ENCODE measurements at places on chromosomes 11 and 22. TPM values are rescaled to one million over a fixed set of nuclear protein-coding genes. Genes with fewer than 3 reads are reported as not detected.

The ETS1 gene
- total RNA-seq: 154 TPM

The ENTHD1 gene
- not detected for total RNA-seq

The DUSP8 gene
- total RNA-seq: 14.8 TPM

The ISX gene
- not detected for total RNA-seq

The APOA4 gene
- 15.0 TPM for total RNA-seq

The SAA2 gene
- total RNA-seq: 700 TPM

DNA sequence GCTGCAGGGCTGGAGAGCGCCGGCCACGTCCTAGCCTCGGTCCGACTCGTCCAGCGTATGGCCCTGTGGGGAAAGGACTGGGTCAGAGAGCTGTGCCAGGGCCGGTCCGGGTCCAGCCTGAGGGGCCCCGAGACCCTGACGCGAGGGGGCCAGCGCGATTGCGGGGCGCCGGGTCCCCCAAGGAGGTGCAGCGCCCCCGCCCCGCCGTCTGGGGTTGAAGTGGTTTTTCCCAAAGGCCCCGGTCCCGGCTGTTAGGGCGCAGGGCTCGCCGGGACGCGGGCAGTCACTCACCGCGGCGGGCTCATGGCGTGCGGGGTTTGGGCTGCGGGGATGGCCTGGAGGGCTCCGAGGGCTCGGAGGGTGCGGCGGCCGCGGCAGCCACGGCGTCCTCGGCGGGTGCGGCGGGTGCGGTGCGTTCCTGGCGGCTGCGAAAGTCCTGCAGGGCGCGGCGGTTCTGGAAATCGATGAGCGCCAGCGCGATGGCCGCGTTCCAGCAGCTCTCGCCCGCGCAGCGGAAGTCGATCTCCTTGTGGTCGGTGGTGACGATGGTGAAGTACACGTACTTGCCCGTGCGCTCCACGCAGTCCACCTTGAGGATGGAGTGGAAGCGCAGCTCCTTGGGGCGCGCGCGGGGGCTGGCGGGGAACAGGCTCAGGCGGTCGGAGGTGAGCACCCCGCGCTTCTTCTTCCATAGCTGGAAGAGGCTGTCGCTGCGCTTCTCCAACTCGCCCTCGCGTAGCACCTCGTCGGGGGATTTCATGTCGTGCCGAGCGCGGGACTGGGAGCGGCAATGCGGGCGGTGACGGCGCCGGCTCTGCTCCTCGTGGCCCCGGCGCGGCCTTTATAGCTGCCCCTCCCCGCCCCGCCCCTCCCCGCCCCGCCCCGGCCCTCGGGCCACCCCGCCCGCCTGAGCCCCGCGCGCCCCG, at the start of gene PHLDA2:
PHLDA2 (minus strand) TSS at position 816 of the 926 bp plus-strand sequence; CDS start at position 760, 56 bp downstream.
- no peak for DNase-seq

- no peak for DNase-seq
Observed at GRCh38 chr11:58641803-58642581, 19.5 kb downstream of the CNTF start.

- DNase-seq: no peak
Observed at GRCh38 chr11:27398400-27398770, 35.4 kb upstream of the CCDC34 start.

DNA sequence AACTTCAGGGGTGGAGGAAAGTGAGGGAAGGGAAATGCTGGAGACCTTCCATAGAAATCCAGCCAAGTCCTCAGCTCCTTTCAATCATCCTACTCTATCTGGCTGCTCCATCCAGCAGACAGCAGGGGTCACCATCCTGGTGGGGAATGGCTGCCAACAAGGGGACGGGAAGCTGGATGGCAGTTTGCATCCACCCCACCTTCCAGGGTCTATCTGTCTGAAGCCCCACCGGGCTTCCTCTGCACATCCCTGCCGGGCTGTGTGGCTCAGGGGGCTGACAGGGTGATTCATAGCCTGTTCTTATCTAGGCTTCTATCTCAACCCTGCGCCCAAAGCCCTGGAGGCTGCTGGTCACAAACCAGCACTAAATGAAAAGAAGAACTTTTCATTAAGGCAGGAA, 1.1 kb downstream of the SYTL2 start:
- DNase-seq: no peak

- DNase-seq: no peak
Observed at GRCh38 chr22:18994701-18995326, 58.7 kb upstream of the PRODH start.

DNA sequence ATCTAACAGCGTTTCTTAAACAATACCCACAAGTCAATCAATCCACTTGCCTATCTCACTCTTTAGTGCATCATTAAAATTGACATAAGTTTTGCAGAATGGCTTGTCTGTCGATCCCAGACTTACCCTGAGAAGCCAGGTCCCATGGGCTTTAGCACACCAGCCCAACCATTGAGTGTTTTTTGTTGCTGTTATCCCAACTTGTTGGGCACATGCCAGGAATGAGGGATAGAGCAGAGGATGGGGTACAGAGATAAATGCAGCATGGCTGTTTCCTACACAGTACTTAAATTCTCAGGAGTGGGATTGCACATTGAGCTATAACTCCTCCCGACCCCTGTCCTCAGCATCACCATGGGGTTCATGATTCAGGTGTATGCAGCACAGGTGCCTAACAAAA, 64.2 kb upstream of the RASSF10 start:
- no peak for DNase-seq

DNA sequence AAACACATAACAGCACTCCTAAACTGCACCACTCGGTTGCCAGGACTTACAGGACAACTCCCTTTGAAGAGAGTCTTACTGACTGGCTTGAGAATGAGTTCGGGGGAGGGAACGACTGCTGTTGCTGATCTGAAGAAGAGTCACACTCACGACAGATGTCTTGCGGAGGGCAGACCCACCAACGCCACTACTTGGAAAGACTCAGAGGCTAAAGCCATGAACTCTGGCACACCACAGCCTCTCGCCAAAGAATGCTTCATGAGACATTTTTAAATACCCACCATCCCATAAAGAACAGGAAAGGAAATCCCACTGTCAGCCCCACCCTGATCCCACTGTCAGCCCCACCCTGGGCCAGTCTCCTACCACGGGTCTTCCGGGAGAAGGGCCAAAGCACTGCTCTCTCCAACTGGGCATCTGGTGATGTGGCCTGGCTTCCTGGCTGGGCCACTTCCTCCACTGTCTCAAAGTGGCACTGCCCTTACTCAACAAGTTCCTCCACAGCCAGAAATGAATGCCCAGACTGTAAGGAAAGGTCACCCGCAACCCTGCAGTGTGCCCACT, 73.6 kb downstream of the MICAL3 start:
- DNase-seq: no peak

- no peak for DNase-seq
Observed at GRCh38 chr11:99449345-99449744, 428.6 kb downstream of the CNTN5 start.

GRCh38 chr22:37237371-37238268, 6.4 kb downstream of the RAC2 start:
- no peak for DNase-seq

GRCh38 chr11:107307991-107308390, 149.6 kb downstream of the CWF19L2 start:
- DNase-seq: no peak

GRCh38 chr11:84398017-84398626, 1112.0 kb upstream of the CCDC90B start:
- DNase-seq: no peak

GRCh38 chr11:17845431-17845881, 110.9 kb downstream of the KCNC1 start:
- no peak for DNase-seq

DNA sequence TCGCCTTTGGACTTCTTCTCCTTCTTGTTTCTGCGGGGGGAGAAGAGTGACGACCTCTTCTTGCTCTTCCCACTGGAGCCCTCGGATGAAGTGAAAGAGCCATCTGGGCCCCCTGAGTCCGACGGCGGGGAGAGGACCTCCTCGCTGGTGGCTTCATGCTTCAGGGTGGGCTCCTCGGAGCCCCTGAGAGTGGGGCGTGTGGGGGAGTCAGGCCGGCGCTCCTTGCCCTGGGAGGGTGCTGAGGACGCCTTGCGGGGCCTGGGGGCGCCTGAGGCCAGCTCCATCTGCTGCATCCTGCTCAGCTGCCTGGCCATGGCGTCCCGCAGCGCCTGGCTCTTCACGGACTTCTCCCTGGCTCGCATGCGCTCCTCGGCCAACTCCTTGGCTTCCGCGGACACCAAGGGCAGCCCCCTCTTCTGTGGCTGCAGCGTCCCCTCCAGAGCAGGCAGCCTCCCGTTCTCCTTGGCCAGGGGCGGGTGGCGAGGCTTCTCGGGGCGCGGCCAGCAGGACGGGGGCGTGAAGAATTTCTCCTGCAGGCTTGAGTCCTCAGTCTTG, 43.3 kb upstream of the BID start:
- DNase-seq: no peak

DNA sequence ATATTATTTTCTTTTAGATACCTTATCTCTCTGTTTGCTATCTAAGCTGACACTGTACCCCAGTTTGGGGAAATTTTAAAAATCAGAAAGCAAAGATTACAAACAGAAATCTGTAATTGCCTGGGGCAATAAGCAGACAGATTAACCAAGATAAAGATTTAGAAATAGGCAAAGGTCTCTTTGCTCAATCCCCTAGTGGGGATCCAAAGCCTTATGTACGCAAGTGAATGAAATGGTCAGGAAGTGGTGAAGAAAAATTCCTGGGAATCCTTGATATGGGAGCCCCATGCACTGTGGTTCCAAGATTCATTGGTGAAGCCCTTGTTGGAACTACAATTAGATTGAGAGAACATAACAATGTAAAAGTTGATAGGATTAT, 139.5 kb upstream of the GUCY1A2 start:
- no peak for DNase-seq

DNA sequence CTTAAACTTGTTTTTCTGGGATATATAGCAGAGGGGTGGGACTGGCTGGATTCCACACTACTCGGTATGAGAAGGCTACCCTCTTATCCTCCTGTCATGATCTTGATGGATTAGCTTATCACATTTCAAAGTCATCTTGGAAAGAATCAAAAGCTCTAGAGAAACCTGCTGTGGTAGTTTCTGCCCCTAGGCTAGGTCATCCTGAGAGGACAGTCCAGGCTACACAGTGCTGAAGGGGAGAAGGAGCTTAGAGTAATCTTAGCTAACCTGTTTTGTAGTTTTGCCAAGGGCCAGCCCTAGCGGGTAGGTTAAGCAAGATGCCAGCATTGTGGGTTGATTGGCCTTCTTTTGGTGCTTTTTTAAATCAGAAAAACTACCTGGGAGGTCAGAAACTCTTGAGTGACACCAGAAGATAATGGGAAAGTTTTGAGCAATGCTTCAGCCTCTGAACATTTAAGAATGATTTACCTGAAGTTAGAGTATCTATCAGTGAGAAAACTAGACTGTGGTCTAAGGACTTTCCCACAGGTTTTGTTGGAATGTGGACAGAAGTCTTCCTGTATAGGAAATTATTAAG, 21.3 kb downstream of the PIWIL4 start:
- DNase-seq: no peak

- no peak for DNase-seq
Observed at GRCh38 chr11:45549257-45549656, 116.2 kb downstream of the CHST1 start.

DNA sequence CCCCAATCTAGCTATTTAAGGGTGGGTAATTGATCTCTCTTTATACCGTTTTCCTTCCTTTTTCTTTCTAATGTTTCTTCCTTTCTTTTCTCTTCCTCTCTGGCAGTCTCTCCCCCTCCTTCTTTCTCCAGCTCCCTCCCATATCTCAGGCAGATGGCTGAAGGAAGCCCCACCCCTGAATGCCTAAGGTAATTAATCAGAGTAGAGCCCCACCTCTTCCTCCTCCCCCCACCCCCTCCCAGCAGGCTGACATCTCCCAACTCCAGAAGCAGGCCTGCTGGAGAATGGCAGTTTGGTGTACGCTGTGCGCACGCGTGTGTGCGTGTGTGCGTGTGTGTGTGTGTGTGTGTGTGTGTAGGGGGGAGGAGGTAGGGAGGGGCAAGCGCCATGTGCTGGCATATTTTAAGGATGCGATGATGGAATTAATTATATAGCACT, 122.6 kb downstream of the APOL5 start:
- DNase-seq: peak; percentile 92

All from mesenteric fat pad (tissue), 1 donor.